GM04504 (cell line): ENCODE measurements at places on chromosomes 7 and 10.

GRCh38 chr7:149866139-149866778, 7.5 kb upstream of the ATP6V0E2 start:
- DNase-seq = no peak

GRCh38 chr7:42753367-42753766, 158.5 kb downstream of the C7orf25 start:
- no peak for DNase-seq

GRCh38 chr10:117145019-117145418, 6.9 kb upstream of the VAX1 start:
- DNase-seq = no peak

GRCh38 chr10:12579954-12580858, 230.9 kb downstream of the CAMK1D start:
- DNase-seq = no peak

- no peak for DNase-seq
Measured at GRCh38 chr7:47483604-47484273, 98.2 kb downstream of the TNS3 start.

DNA sequence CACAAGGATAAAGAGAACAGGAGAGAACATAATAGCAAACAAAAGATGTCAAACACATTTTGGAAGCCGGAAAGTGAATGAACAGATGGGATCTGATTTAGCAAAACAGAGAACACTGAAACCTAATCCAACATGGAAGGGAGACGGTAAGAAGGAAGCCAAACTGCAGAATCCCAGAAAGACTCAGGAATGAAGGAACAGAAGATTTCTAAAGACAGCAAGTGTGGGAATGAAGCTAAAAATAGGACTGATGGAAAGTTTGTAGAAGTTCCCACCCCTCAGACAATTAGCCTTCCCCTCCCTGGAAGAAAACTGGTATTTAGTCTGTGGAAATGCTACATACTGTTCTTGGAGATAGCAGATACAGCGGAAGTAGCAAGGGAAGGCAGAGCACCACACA, 40.8 kb downstream of the SLC16A12 start:
- no peak for DNase-seq

DNA sequence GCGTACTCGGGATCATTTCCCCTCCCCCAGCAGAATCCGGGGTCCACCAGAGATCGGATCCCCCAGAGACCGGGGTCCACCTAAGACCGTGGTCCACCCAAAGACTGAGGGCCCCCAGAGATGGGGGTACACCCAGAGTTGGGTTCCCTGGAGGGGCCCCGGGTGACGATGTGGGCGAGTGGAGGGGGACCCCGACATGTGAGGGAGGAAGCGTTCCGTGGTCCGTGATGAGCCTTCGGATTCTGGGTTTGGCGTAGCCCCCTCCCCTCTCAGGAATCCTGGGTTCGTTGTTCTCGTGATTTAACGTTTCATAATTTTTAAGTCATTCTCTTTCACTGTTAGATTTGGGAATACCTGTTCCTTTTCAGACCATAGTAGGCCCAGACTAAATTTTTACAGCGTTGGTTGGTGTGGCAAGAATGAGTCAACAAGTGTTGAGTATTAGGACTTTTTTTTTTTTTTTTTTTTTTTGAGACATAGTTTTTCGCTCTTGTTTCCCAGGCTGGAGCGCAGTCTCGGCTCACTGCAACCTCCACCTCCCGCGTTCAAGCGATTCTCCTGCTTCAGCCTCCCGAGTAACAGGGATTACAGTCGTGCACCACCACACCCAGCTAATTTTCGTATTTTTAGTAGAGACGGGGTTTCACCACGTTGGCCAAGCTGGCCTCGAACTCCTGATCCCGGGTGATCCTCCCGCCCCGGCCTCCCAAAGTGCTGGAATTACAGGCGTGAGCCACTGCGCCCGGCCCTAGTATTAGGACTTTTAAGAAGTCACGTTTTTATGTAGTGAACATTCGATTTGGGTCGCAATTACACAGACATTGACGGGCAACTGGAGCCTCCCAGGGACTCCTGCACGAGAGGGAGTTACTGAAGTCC, 672 bp downstream of the GTPBP4 start:
- DNase-seq = no peak

- DNase-seq = no peak
Measured at GRCh38 chr10:112605063-112605462, 158.0 kb downstream of the VTI1A start.

- no peak for DNase-seq
Measured at GRCh38 chr7:121503039-121503438, 106.9 kb upstream of the FAM3C start.

- no peak for DNase-seq
Measured at GRCh38 chr7:151600331-151600730, 80.6 kb upstream of the RHEB start.

DNA sequence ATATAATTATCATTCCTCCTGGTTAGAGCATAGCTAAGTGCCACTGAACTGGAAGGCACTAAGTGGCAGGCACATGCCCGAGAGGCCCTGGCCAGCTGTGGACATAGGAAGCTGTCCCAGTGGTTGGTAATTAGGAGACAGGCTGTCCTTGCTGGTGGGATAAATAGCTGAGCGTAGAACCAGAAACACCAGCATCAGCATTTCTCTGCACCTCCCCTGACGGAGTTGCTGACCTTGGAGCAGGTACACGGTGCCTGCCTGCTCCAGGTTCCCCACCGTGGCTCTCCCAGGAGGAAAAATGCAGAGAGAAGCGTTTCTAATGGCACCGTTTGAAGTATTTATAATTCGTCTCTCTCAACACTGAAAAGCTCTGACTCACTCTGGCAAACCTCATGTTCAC, 5.6 kb upstream of the ABLIM1 start:
- no peak for DNase-seq

DNA sequence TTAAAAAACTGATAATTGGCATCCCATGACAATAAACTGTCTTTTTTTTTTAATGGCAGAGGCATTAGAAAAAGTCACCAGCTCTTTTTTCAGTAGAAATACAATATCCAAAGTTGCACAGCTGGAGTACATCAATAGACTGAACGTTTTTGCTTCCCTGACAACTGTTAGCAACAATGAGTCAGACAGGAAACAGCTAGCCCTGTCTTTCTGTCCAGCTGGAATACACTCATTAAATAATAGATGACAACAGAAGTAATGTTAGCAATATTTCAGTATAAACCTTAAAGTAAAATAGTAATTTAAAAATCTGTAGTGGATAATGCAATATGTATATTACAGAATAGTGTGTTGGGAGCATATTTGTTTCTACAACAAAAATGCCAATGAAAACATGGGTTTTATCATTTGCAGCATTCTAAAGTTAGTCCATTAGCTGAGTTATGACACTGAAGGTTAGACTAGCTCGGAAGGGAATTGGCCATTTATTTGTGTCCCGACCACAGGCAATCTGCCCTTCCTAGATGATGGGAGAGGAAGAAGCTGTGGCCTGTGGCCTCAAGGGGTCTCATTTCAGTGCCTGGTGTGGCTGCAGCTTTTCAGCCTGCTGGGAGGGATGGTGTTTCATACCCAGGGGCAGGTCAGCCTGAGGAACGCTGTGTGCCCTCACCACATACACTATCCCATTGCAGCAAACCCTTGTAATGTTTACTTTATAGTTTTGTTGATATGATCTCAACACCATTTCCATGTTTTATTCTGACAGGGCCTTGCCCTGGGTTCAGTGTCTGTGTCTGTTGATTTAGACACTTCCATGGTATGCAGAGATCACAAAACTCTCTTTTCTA, 173.3 kb downstream of the SLC16A9 start:
- DNase-seq = peak; percentile 73

GRCh38 chr10:132861116-132861691, 75.3 kb upstream of the NKX6-2 start:
- no peak for DNase-seq

DNA sequence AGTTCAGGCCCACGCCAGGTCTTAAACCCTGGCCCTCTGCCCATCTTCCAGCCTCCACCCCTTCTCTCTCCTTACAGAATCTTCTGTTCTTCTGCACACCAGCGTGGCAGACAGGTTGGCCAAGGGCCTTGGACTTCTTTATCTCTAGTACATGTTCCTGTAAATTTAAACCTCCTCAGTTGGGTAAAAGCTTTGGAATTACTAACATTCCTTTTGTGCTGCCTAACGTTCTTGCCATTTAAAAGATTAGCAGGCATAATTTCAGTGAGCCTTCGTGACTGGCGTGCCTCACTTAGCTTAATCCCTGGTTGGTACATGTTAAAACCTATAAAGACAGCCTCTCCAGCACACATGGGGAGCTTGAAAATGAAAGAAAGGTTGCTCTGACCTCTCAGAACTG, 192.2 kb downstream of the CUX1 start:
- DNase-seq = no peak

- no peak for DNase-seq
Measured at GRCh38 chr7:139294951-139295575, 46.1 kb upstream of the FMC1 start.

GRCh38 chr10:60525716-60526585, 136.3 kb upstream of the ANK3 start:
- no peak for DNase-seq

DNA sequence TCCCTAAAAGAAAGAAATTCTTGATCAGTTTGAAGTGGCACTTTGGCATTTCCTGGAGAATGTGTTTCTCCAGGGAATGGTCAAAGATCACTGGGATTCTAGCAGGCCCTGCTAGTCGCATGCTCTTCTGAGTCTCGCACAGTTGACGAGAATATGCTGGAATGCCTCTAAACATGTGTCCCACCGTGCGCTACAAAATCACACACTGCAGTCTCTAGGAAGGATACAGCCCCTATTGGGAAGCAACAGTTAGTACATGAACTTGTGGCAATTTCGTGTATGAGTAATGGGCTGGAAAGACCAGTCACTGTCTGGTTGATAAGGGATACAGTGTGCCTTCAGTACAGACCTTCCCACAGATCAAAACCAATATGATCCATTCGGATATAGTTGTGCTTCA, 257.9 kb downstream of the PRPF18 start:
- no peak for DNase-seq

DNA sequence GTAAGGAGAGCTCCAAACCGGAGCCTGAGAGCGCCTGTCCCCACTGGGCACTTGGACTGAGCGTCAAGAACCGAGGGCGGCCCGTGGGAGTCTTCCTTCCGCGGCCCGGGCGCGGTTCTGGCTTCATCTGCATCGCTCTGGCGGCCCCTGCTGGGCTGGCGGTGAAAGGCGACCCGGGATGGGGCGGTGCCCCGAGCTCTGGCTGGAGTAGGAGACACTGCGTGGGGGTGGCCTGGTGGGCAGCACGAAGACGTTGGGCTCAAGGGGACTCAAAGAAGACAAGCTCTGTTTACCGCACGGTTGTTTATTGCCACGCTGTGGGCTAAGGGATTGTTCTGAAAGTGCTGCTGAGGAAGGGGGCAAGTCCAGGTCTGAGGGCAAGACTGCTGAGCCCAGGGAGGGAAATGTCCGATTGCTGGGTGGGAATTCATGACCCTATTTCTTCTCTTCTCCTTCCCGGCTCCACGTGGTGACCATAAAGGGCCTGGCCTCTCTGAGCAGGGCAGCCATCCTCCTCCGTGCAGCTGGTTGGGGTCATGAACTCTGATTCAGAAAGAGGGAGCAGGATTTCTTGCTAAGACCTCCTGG, 29.8 kb downstream of the PLAU start:
- DNase-seq = no peak

DNA sequence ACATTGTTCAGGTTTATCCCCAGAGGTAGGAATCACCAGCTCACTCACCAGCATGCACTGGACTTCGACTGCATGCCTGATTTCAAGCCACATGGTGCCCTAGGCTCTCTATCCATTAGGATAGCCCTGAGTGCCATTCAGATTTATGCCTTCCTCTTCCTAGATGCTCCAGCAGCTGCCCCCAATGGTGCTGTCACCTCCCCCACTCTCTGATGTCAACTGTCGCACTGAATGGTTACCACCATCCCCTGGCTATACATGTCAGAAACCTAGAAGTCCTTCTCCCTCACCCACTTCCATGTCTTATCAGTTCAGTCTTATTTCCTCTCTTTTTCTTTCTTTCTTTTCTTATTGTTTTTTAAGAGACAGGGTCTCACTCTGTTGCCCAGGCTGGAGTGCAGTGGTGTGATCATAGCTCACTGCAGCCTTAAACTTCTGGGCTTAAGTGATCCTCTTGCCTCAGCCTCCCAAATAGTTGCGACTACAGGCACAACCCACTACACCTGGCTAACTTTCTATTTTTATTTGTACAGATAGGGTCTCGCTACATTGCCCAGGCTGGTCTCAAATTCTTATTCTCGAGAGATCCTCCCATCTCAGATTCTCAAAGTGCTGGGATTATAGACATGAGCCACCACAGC, 2.9 kb downstream of the SFXN4 start:
- no peak for DNase-seq

DNA sequence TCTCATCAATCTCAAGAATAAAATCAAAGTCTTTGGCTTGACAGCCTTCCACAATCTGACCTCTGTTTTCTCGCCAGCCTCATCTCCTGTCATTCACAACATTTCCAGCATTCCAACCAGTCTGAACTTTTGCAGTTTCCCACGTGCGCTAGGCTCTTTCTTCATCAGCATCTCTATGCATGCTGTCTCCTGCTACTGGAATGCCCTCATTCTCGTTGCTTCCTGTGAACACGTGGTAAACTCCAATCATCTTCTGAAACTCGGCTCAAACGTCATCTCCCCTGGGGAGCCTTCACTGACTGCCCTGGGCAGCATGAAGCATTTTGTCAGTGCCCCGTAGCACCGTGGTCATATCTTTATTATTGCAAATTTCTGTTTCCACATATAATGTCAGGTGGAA, 12.2 kb upstream of the RSBN1L start:
- no peak for DNase-seq

DNA sequence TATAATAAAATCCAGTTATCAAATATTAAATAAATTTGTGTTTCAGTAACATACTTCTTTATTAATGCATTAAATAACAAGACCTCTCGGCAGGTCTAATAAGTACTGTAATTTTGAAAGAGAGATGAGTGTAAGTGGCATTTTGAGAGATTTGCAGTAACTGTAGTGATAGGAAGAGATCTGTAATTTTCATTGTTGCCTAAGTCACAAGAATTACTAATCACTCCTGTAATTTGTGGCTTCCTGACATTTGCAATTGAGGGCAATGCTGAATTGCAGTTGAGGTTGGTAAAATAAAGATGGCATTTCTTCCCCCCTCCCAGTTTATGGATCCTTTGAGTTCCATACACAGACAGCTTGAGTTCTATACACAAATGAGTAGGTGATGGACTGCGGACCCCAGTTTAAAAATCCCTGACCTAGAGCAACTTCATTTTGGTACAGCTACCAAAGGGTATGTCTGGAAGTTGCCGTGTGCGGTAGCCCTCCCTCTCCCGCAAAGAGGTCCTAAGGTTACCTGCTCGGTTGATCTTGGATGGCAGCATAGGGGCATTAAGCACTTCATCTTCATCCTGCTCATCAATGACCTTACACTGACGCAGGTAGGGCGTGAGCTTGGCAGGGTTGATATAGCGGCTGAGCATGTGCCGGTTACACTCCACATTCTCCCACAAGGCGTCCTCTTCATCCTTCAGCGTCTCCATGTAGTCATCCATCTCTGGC, 96.4 kb downstream of the CARD11 start:
- DNase-seq = no peak

DNA sequence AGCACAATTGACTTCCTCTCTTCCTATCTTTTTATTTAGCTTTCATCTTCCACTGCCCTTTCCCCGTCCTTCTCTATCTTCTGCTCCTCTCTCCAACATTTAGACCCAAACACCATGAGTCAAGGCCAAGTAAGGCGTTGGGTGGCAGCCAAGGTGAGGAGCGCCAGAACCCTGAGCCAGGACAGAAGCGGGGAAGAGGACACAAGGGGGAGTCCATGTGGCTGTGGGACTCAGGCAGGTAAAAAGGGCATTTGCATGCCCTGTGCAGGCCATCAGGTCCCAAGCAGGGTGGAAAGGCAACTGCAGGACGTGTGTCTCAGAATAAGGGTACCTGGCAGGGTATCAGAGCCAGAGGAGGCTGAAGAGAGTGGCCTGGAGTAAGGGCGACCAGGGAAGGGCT, 192.4 kb upstream of the PFKP start:
- no peak for DNase-seq

- DNase-seq = no peak
Measured at GRCh38 chr10:4127518-4128315, 342.7 kb upstream of the KLF6 start.
